IMR-90 (cell line): ENCODE measurements at places on chromosomes 2 and 18.

DNA sequence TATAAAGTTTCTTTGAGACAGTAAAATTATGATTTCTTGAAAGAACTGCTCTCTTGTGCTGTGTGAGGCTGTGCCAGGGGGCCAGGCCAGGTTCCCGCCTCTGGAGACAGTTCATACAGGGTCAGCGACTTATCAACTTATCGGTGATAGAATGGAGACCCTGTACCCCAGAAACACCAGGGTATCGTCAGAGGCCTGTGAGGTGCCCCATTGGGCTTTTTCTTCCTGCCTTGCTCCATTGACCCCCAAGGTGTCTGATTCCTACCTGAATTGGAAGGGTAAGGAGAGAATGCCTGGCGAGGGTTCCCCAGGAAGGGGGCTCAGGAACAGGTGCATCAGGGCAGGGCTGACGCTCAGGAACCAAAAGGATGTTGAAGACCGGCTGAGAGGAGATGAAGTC, 4.3 kb downstream of the DLX1 start:
- no peak for DNase-seq

GRCh38 chr2:174752403-174753037, 11.8 kb downstream of the CHRNA1 start:
- no peak for DNase-seq

DNA sequence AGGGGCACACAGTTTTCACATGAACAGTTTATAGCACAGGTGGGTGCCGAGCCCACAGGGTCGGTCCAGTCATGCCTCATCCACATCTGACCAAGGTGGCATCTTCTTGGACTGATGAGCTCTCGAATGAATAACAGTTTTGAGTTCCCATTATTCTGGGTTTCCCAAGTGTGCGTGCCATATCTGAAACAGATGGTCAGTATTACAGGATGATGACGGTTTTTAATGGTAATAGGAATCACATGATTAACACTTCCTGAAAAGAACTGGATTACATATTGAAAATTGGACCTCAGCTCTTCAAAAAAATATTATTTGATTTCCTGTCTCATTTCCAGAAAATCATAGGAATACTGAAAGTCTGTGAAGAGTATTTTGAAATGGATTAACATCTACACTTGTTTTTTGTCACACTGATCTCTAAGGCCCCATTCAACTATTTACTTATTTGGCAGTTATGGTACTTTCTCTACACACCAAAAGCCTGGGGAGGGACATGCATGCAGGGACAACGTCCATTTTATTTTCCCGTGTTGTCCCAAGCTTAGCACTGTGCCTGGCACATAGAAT, 22.2 kb upstream of the NAB1 start:
- no peak for DNase-seq

DNA sequence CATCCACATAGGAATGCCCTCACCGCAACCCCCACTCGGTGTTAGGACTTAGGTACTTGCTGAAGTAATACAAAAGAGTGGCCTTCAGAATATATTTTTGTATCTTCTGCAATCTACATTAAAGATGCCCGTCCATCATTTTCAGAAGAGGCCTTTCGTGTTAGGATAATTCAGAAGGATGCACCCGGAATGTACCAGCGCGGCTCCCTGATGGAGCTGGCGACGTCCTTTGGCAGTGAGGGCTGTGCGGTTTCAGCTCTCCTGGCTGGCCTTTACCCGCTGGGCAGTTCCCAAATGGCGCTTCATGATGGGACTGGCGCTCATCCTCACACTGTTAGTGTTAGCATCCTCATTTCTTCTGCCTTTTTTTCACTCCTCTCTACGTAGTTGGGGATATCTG, 15.3 kb downstream of the TWIST2 start:
- DNase-seq, result no peak

GRCh38 chr2:22753476-22753875, 631.5 kb upstream of the KLHL29 start:
- no peak for DNase-seq

GRCh38 chr2:43224571-43225092, 1.8 kb downstream of the ZFP36L2 start:
- DNase-seq, result peak; percentile 17

DNA sequence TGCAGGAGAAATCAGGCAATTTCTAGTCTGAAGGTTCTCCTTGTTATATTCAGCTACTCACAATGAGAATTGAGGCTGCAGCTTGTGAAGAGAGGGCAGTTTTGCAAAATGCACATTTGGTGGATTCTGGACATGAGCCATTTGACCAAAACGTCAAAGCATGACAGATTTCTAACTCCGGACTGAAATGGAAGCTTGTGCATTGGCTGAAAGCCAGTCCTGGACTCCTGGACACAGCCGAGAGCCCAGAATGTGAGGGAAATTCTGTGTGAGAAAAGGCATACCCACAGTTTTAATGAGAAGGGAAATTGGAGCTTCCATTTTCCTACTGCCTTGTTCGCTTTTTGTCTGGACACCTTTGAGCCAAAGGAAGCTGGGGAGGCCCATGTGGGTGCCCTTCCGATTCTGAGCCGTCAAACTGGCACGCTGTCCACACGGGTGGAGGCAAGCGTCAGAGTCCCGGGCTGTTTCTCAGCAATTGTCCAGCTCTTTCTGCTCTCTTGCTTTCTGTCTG, 23.7 kb upstream of the ROCK2 start:
- no peak for DNase-seq

DNA sequence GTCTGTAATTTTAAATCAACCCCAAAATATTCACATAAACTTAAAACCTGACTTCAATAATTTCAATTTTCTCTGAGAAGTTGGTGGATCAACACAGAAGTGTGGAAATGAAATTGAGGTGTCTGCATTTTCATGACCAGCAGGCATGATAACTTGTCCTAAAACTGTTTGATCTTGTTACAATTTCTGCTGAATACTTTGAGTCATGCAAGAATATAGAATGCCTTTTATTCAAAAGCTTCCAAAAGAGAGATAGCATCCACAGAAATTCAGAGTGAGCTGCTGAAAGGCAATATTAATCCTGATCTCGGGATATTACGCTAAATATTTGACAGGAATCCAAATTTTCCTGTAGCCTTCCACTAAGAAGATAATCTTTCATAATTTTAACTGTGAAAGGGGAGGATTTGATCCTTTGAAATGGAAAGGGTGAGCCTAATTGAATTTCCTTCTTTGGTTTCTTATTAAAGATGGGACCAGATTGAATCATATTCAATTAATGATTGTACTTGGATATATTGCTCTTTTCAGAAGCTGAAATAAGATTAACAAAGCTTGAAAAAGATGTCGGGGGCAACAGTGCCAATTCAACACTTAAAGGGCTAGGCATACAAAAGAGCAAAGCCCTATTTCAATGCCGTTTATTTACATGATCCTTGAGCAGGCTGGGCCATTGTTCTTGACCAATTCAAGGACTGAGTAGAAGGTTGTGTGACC, 129.3 kb downstream of the NCKAP5 start:
- no peak for DNase-seq

DNA sequence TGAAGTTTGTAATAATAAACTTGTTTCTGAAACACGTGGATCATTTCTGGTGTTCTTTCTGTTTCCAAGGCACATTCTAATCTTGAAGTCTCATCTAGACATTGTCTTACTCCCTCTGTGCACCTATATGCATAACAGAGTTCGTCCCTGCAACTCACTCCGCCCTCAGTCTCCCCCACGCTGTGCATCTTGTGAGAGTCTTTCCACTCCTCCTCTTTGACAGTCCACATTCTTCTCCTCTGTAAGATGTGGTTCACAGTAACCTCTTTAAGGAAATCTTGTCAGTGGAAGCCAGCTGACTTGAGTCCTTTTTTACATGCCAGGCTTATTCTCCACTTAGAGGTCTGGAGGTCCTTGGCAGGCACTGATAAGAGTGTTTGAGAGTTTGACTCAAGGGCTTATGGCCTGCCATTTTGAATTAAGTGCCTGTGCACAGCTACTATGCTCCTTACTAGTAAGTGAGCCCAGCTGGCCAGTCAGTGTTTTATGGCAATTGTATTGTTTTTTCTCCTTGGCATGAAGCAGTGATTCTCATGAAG, 108.9 kb upstream of the IL1R2 start:
- no peak for DNase-seq

DNA sequence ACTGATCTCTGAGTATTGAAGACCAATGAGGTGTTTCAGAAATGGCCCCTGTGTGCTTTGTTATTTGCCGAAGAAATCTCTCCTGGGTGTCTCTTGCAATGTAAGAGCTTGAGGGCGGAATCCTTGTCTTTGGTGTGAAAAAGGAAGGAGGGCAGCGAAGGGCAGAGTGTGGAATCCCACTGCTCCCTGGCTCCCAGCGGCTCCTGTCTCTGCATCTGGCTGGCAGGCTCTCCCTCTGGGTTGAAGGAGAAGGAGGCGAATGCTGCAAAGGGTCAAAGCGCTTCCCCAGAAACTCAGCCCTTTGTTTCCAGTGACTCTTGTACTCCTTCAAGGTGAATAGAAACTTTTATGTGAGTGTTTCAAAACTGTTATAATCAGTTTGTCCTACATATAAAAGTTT, 457.5 kb downstream of the CNTNAP5 start:
- no peak for DNase-seq

- DNase-seq, result no peak
These were observed 1.8 kb downstream of the TTN start for GRCh38 chr2:178805457-178805856.

DNA sequence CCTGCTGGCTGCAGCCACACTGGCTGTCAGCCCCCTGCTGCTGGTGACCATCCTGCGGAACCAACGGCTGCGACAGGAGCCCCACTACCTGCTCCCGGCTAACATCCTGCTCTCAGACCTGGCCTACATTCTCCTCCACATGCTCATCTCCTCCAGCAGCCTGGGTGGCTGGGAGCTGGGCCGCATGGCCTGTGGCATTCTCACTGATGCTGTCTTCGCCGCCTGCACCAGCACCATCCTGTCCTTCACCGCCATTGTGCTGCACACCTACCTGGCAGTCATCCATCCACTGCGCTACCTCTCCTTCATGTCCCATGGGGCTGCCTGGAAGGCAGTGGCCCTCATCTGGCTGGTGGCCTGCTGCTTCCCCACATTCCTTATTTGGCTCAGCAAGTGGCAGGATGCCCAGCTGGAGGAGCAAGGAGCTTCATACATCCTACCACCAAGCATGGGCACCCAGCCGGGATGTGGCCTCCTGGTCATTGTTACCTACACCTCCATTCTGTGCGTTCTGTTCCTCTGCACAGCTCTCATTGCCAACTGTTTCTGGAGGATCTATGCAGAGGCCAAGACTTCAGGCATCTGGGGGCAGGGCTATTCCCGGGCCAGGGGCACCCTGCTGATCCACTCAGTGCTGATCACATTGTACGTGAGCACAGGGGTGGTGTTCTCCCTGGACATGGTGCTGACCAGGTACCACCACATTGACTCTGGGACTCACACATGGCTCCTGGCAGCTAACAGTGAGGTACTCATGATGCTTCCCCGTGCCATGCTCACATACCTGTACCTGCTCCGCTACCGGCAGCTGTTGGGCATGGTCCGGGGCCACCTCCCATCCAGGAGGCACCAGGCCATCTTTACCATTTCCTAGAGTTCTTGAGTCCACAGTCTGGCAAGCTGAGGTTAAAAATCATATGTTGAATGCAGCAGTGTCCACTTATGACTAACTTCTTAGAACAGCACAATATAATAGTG, 741 bp downstream of the GPR148 start:
- no peak for DNase-seq

DNA sequence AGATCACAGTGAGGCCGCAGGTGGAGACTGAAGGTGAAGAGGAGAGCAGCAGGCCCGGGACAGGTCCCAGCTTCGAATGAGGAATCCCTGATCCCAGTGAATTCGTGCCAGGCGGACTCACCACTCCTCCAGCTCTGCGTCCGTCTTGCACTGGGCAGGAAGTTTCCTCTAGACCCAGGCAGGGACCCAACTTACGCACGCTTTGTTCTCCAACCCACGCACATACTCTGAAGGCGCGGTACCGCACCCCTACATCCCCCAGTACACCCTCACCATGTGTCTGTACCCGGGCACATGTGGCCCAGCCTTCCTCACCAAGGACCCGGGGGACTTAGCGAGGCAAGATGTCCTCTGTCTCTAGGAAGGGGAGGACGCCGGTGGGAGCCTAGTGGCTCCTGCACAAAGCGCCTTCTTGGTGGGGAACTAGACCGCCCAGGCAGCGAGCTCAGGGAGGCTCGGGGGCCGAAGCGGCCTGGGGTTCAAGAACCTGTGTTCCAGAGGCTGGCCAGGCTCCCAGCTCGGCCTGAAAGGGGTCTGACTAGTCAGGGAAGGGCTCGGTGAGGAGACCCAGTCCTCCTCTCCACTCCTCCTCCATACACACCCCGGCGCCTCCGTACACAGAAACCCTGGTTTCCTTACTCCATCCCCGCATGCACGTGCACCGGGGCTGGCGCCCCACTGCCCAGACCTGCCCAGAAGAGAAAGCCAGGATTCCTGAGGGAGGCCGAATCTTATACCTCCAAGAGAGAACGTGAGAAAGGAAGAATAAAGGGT, 38.3 kb upstream of the ATP6V1B1 start:
- DNase-seq, result no peak

GRCh38 chr2:218292048-218293014, at the start of gene TMBIM1:
Gene TMBIM1, minus strand, starts transcription at chr2:218292503. Its CDS starts 10,362 bp downstream, at chr2:218282141.
- DNase-seq, result peak; percentile 58

DNA sequence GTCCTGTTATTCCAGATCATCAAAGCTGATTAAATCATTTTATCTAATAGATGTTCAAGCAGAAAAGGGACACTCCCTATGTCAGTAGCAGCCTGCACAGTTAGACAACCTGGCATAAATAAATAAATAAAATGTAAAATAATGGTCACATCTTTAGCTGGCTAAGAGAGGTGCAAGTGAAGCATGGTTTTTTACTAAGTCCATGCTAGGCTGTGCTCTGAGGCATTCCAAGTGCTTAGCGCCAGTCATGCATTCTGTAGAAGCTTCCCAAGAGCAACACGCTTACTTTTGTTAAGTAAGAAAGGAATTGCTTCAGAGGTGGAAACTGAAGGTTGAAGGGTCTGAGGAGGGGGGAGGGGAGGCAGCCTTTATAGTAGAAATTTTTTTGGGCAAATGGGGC, 351.2 kb downstream of the CDH2 start:
- no peak for DNase-seq

GRCh38 chr18:8991155-8991554, 111.3 kb upstream of the NDUFV2 start:
- no peak for DNase-seq

GRCh38 chr2:39266139-39266805, 22.5 kb upstream of the CDKL4 start:
- DNase-seq, result peak; percentile 36

DNA sequence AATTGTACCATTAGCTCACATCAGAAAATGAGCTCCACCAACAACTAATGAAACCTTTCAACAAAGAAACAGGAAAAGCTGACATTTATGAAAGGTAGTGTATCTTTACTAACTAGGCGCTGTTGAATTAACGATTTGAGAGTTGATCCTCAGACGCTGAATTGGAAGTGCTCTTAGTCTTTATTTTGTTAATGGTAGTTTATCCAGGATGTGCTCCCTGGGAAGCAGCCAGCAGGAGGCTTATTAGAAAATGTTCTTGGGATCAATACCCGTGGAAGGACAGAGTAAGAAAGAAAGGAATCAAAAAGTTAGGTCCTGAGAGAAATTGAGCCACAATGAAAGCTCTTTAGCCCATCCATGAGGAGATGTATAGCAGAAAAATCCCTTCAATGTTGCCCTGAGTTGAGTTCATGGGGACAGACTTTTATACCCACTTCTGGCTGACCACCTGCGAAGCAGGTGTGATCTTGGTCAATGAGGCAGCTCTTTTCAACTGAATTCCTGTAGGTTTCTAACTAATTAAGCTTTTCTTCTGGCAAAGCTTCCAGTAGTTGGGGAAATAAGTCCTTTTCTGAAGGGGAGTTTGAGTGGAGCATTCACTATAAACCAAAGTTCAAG, 492.6 kb upstream of the REG3G start:
- no peak for DNase-seq

GRCh38 chr2:102144128-102144527, 1.6 kb downstream of the IL1R1 start:
- DNase-seq, result no peak

- DNase-seq, result no peak
These were observed 73.3 kb downstream of the TMEM18 start for GRCh38 chr2:603869-604268.
